ENCODE measurements at places on chromosomes 3 and 15.

DNA sequence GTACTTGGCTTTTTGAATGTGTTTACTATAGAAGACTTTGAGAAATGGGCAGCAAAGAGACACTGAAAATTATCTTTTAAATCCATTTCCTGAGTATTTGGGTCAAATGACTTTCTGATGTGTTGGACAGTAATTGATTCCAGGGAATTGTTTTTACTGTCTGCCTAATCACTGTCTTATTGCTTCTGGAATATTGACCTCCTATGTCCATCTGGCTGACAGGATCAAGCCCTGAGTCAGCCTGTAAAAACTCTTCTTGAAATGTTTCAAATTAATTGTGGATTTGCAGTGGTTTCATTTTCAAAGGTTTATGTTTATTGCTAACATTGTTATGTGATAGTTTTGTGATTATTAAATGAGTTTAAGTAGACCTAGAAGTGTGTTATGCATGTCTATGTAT, 50.6 kb upstream of the MLF1 start:
- no peak for DNase-seq

GRCh38 chr3:14129296-14129695, 4.4 kb downstream of the TMEM43 start:
- no peak for DNase-seq

- DNase-seq, result no peak
Measured at GRCh38 chr15:81074773-81075172, 59.3 kb upstream of the CFAP161 start.

DNA sequence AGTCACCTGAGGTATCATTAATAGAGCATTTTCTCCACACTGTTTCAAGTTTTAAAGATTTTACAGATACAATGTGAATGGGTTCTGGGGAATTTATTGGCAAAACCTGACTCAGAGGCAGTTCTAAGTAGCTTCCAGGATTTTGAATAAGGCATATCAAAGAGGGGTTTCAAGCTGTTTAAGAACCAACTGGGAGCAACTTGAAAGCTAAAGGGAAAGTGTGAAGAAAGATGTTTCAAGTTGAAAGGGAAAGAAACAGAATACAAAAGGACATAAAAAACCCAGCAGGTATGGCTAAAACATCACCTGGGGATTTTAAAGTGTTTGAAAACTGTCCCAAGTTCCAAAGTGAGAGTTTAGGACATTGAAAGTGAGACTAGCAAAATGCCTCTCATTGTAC, 17.8 kb upstream of the SERPINI2 start:
- DNase-seq, result no peak

GRCh38 chr15:72947709-72948108, 104.6 kb upstream of the NEO1 start:
- no peak for DNase-seq

DNA sequence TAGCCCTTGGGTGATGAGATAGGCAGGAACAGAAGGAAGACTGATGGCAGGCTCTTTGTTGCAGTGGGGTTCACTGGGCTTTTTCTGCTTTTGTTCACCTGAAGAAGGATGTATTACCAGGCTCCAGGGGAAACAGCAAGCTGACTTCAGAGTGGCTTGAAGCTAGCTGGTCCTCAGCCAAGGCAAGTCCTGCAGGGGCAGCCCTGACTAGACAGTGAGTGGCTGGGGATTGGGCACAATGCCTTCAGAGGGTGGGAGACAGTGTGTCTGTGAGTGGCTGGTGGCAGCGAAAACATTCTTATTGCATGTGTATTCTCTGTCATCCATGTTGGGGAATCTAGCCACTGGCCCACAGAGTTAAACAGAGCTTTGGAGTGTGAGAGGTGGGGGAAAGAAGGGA, 2.3 kb upstream of the TEX264 start:
- no peak for DNase-seq

- DNase-seq, result no peak
Measured at GRCh38 chr3:156397534-156397933, 157.4 kb downstream of the SSR3 start.

DNA sequence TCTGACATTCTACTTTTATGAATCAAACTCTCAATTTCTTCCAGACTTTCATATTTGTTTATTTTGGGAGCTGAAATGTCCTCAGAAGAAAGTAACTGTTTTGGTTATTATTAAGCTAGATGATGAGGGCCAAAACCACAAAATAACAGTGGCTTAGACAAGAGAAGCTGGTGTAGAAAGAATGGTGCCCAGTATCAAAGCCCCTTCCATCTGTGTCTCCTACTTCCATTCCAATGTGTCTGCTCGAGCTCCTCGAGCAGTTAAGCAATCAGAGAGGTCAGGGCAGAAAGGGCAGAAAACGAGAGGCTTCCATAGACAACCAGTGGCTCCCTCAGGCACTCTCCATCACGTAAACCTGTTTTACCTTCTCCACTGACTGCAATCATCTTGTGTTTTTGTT, 59.7 kb upstream of the MAGI1 start:
- DNase-seq, result no peak
